EL (cell line): ENCODE measurements at places on chromosomes 1 and 21.

DNA sequence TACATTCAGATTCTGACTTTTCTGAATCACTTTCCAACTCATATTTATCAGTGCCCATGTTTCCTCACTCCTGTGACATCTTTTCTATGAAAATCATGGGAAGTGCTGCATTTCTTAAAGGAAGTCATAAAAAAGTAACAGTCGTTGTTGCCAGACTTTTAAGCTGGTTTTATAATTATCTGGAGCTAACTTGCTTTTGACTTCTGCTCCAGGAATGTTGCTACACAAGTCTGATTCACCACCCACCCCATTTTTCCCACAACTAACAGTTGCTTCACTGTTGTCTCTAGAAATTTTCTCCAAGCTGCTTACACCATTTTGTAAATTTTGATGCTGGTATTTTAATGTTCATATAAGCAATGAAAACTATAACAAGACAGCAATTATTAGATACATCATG is 12.2 kb downstream of the FCRLB start:
- DNase-seq, result peak; percentile 89

DNA sequence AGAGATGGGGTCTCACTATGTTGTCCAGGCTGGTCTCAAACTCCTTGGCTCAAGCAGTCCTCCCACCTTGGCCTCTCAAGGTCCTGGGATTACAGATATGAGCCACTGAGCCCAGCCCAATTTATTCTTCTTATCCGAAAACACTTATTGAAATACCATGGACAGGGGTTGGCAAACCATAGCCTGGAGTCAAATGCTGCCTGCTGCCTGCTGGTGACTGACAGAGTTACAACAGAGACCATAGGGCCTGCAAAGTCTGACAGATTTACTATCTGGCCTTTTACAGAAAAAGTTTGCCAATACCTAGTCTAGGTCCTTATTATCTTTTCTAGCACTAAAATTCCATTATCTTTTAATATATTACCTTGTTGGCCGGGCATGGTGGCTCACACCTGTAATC is 87.1 kb upstream of the ZNF281 start:
- DNase-seq, result no peak

DNA sequence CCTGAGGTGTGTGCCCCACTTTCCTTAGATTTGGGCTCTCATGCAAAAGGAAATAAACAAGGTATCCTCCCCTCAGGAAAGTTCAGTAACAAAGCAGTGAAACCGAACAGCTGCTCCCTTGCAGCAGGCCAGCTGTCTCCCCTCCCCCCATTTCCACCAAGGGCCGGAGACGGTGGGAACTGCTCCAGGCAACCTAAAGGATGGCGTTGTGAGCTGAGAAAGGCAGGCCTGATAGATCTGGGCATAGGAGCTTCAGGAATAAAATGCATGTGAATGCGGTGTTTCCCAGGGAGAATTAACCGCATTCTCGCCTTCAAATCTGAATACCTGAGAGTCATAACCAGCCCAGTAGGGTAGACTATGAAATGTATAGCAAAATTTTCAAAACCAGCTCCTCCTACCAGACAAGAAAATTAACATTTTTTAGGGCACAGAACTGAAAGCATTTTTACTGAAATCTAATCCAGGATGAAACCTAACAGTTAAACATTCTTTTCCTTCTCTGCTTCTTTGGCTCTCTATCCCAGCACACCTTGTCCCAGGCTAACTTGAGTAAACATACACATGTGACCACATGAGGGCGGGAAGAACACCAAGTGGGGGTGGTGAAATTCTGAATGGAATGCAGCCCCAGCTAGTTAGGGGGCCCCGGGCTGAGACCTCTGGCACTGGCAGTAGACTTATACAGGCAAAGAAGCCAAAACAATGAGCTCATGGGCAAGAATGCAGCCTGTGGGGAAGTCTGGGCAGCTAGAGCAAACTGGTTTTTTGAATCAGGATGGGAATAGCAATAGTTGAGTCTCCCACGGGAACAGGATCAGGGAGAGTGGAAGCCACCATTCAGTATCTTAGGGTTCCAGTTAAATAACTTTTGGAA is 11.5 kb downstream of the MCL1 start:
- peak; percentile 99 for DNase-seq

- DNase-seq, result no peak
These were observed 167.8 kb downstream of the PATJ start for GRCh38 chr1:61910035-61910434.

DNA sequence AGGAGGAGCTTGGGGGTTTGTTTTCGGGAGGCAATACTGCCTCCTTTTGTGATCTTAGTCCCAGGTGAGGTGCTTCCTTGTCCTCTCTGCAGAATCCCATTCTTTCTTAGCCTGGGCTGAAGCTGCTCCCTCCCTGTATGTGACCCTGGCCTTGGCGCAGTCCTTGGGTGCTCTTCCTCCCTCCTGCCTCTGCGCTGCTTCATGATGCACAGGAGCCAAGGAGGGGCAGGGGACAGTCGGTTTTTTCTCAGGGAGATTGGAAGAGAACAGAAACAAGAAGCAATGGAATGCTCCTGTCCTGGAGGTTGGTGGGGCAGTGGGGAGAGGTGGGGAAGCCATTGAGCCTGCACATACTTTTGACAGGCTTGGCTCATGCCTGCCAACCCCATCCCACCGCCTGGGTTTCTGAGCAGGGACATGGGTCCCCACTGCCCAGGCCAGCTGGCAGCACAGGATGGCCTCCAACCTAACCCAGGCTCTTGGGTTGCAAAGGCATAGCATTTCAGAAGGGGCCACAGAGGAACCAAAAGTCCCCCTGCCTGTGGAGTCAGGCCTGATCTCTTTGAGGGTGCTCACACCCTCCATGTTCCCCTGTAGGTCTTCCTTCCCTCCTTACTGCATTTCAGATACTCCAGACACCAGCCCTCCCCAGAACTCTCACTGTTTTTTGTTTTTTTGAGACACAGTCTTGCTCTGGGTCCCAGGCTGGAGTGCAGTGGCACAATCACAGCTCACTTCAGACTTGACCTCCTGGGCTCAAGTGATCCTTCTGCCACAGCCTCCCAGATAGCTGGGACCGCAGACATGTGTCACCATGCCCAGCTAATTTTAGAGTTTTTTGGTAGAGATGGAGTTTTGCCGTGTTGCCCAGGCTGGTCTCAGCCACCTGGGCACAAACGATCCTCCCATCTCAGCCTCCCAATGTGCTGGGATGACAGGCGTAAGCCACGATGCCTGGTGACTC is 16.1 kb downstream of the IL6R start:
- DNase-seq, result no peak

- DNase-seq, result peak; percentile 18
These were observed 99.6 kb downstream of the DENND1B start for GRCh38 chr1:197675583-197676208.

DNA sequence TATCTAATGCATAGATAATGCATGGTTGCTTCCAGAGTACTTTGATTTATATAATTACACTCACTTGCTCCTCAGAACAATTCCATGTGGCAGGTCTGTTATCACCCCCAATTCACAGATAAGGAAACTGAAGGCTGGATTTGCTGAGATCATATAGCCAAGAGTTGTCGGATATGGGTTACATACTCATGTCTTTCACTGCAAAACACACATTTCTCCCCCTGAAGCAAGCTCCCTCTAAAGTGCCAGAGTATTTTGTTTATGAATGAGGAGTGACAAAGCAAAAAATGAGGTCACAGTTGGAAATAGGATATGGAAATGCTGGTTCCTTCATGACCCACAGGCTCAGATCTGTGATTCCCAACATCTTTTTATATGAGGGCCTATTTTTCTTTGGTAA is 134.2 kb downstream of the ROR1 start:
- no peak for DNase-seq

- no peak for DNase-seq
These were observed 156.5 kb upstream of the BRINP3 start for GRCh38 chr1:190634134-190634533.

GRCh38 chr21:26099610-26100219 is 70.9 kb downstream of the APP start:
- DNase-seq, result no peak

GRCh38 chr1:204439621-204440375 is 28.2 kb upstream of the PPP1R15B start:
- no peak for DNase-seq

GRCh38 chr1:182441719-182442118 is 8.2 kb upstream of the RGSL1 start:
- no peak for DNase-seq

GRCh38 chr1:157198619-157199420 is 60.6 kb upstream of the ETV3 start:
- no peak for DNase-seq

DNA sequence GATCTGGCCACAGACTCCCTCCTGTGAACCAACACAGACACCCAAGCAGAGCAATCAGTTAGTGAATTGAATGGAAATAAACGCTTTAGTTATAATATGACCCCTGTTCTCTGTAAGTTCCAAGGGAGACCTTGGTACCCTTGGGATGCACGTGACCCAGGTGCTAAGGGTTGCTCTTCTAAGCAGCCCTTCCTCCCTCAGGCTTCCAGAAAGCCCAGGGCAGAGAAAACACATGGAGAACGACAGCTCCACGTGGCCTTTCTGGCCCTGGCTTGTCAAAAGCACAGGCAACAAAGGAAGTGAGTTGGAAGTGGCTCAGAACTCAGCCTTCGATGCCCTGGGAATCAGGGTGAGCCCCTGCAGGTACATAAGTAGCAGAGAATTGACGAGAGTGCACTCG is 57.4 kb downstream of the LACTBL1 start:
- no peak for DNase-seq

- no peak for DNase-seq
These were observed 33.9 kb downstream of the WDR4 start for GRCh38 chr21:42845296-42845965.

DNA sequence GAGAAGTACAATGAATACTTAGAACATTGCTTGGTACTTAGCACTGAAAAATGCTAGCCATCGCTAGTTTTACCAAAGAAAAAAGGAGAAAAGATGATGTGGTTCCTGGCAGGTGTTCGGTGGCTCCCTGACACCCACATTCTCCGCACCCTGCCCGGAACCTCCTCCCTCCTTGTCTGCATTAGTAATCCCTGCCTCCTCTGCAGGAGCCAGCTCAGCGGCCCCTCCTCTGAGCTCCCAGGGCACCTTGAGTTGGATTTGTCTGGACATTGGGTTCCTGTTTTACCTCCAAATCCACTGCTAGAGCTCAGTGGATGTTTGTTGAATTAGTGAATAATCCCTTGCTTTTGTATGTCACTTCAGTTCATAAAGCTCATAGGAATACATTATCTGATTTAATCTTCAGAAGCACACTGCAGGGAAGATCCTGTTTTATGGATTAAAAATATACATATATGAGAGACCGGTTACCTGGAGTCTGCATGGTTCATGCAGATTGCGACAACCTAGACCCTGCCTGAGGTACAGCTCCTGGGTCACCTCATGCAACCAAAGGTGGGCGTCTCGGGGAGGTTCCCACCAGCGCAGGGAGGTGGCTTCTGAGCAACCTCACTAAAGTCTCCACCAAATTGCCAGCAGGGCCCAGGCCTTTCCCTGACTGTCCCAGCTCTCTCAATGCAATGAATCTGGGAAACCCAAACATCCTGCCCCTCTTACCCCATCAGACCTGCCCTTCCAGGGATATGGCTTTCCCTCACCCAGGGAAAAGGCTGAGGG is 24.2 kb downstream of the PCAT6 start:
- no peak for DNase-seq

- DNase-seq, result no peak
These were observed 336.4 kb downstream of the PAPPA2 start for GRCh38 chr1:176799327-176799726.

- no peak for DNase-seq
These were observed 105.6 kb downstream of the LEPR start for GRCh38 chr1:65526049-65526556.

- peak; percentile 65 for DNase-seq
These were observed 3.6 kb upstream of the CYB561D1 start for GRCh38 chr1:109490029-109490933.

DNA sequence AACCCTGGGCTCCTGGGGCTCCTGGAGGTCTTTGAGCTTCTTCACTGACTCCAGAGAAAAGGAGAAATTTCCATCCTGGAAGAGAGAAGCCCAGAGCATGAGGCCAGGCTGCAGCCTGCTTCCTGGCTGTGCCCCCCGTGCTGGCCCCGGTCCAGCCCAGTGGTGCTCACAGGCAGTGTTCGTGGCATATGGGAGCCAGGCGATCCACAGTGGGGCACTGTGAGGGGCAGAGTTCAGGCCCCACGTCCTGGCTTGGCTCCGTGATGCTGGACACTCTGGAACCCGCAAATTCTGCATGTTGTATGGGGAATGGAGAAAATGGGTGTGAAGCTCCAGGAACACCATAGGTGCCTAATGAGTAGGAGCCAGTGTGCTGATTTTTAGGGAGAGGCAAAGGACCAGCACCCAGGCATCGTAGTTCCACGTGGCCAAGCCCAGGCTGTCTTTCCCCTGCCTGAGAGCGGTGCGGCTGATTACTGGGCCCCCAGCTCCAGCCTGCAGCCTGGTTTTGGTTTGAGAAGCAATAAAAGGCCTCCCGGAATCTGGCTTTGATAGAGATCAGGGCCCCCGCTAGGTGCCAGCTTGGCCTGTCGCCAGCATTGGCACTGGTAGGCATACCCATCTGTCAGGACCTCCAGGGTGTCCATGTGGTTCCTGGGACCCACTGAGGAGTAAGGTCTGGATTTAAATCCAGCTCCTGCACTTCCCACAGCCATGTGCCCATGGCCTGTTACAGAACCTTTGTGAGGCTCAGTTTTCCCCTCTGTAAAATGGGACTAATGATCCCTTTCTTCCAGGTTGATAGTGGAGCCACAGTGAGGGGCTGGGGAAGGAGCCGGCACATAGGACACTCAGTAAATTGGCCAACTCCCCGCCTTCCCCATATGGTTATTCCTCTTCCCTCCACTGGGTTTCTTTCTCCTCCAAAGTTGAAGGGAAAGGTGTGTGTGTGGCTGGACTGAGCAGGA is 725 bp downstream of the GUCA2A start:
- no peak for DNase-seq

DNA sequence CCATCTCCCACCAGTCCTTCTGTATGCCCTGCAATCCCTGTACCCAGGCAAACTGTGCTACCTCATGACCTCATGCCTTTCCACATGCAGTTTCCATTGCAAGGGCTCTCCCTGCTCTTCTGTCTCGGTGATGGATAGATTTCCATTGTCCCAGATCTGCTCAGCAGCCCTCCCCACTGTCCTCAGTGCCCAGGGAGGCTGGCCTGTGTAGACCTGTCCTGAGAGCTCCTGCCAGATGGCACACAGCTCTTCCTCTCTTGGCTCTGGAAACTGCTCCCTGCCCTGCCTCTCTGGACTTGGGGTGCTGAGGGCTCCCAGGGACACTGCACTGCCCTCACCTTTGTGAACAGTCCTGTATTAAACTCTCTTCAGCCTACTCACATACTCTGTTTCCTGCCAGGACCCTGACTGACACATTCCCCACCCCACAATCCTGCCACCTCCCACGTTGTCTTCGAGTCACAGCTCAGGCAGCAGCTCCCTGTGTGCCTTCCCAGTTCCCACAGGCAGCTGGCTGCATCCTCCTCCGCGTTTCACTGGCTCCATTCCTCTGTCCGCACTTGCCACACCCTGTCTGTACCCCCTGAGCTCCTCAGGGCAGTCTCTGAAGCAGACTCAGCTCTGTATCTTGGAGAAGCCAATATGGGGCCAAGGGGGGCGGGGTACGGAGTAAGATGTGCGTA is 57.0 kb downstream of the SPATA46 start:
- peak; percentile 50 for DNase-seq

DNA sequence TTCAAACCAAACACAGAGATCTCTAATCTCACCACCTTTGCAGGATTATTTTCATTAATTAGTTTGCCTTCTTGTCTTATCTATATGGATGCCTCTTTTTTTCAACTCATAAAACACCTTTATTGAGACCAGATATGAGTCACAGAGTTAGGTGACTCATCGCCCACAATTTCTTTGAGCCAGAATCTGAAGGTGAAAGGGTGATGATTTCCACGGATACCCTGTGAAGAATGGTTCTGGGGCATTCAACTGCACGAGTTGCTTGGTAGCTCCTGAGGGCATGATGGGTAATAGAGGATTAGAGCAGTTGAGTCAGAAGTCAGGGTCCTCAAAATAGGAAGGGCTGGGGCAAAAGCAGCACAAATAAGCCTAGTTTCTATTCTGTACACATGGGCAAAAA is 128.2 kb downstream of the TBX19 start:
- peak; percentile 47 for DNase-seq
